B cell (primary cell): ENCODE measurements at places on chromosomes 6 and 20. TPM values are rescaled to one million over a fixed set of nuclear protein-coding genes. Genes with fewer than 3 reads are reported as not detected.

DNA sequence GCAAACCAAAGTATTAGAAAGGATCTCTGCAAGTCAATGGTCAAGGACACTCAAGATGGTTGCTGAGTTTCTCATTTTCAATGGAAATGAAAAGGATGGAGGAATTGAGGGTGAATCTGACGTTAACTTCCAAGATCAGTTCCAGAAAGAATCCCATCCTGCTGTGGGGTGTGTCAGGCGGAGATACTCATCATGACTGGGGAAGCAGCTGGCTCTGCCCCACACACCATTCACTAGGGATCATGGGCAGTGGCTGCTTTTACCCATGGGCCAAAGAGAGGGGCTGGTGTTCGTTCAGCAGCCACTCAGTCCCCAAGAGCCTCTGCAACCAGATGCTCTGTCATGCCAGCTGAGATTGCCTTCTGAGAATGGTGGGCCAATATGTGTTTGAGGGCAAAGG, 102.3 kb upstream of the KCNK16 start:
- no peaks in the 10 kb centered on the region for H3K36me3 ChIP-seq
- no peak for DNase-seq
- no peak overlapping the region for H3K27ac ChIP-seq
- H3K4me1 ChIP-seq, result no peaks in the 10 kb centered on the region

DNA sequence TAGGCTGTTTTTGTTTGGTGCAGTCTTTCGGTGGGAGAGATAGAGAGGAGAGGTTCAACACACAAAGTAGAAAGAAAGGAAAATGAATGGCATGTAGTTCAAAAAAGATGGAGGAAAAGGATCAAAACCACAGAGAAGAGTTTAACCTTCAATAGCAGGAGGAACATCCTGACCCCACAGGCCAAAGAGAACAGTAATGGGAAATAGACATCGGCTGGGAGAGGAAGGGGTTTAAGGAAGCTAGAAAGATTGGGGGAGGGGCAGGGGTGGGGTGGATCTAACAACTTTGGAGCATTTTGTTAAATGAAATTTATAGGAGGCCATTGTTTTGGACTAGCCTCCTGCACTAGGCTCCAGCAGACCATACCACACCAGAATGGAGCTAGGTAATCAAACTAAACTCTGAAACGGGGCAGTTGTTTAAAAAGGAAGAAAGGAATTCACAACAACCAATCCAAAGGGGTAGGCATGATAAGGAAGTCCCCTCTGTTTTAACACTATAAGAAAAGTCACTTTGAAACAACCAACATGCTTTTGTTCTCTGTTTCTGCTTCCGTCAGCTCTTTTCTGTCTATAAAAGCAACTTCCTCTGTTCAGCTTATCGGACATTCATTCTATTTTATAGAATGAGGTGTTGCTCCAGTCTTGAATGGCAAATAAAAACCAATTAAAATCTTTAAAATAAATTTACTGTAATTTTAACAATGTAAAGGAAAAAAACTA, 82.6 kb downstream of the EPB41L2 start:
- H3K27me3 ChIP-seq, result no peaks in the 10 kb centered on the region
- no peak overlapping the region for H3K4me3 ChIP-seq
- H3K27ac ChIP-seq, result no peak overlapping the region

- no peak overlapping the region for H3K4me3 ChIP-seq
- H3K27me3 ChIP-seq, result no peaks in the 10 kb centered on the region
- H3K4me1 ChIP-seq, result no peaks in the 10 kb centered on the region
- H3K27ac ChIP-seq, result no peak overlapping the region
- no peak for DNase-seq
- H3K36me3 ChIP-seq, result no peaks in the 10 kb centered on the region
These were observed 132.4 kb downstream of the DLL1 start for GRCh38 chr6:170158296-170159021.

SLC35F1 gene
- total RNA-seq, result not detected in 2 replicates

BNIP5 gene
- total RNA-seq, result 0.10 TPM in 1 of 2 replicates, not detected in the other

GTSF1L gene
- 0.84 TPM in 1 of 2 replicates, not detected in the other for total RNA-seq

PLA2G7 gene
- 0.63 and 1.1 TPM in 2 replicates for total RNA-seq

AVP gene
- total RNA-seq, result 4.5 and 7.0 TPM in 2 replicates
